SK-N-SH treated with all-trans-retinoic acid at 6 μM for 48 hours (cell line): ENCODE measurements at places on chromosomes 13 and 19.

GRCh38 chr13:110483386-110483968 is 78.0 kb downstream of the RAB20 start:
- no peak for ATAC-seq

DNA sequence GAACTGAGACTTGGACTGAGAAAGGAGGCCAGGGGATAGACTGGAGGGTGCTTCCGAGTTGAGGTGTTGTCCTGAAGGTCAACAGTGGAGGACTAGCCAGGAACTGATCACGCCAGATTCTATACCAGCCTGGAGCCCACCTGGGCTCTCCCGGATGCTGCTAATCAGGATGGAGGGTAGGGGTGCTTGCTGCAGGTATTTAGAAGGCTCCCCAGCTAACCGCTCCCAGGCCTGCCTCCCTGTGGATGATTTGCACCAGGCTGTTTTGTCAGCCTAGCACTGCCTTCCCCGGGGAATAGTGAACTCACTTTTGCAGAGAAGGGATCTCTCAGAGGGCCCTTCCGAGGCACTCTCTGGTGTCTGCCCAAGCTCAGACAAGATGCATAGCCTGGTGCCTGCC is 60.5 kb upstream of the KCTD15 start:
- ATAC-seq: no peak

GRCh38 chr19:3359919-3360420 is 6.4 kb upstream of the NFIC start:
- peak; percentile 16 for ATAC-seq

- ATAC-seq: no peak
Measured at GRCh38 chr13:113632706-113633484, 25.1 kb downstream of the ATP4B start.

DNA sequence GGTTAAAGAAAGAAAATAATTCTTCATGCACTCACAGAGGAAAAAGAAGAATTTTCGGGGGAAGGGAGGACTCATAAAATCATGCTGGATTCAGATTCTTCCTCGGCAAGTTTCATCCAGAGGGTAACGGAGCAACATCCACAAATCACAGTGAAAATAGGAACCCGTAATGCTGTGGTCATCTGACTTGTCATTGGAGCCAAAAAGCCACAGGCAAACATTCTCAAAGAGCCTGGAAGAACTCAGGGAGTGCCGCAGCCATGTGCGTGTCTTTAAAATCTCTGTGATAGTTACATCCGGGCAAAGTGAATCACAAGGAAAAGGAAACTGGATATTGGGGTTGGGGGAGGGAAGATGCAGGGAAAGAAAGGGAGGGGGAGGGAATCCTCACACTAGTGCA is 33.0 kb upstream of the VSTM2B start:
- no peak for ATAC-seq

DNA sequence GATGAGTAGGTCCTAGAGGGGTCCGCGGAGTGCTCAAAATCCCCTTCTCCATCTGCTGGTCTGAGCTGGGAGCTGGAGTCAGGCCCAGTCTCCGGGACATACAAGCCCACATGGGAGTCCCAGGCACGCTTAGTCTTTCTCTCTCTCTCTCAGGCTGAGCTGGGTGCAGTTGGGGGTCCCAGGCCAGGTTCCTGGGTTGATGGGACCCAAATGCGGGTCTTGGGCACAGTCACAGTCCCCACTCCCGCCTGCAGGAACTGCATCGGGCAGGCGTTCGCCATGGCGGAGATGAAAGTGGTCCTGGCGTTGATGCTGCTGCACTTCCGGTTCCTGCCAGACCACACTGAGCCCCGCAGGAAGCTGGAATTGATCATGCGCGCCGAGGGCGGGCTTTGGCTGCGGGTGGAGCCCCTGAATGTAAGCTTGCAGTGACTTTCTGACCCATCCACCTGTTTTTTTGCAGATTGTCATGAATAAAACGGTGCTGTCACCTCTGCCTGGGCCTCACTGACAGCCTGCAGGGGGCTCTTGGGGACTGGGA is 23.8 kb downstream of the CYP4F12 start:
- ATAC-seq: no peak

GRCh38 chr13:110410000-110410399 is 102.9 kb downstream of the COL4A2 start:
- ATAC-seq: no peak

DNA sequence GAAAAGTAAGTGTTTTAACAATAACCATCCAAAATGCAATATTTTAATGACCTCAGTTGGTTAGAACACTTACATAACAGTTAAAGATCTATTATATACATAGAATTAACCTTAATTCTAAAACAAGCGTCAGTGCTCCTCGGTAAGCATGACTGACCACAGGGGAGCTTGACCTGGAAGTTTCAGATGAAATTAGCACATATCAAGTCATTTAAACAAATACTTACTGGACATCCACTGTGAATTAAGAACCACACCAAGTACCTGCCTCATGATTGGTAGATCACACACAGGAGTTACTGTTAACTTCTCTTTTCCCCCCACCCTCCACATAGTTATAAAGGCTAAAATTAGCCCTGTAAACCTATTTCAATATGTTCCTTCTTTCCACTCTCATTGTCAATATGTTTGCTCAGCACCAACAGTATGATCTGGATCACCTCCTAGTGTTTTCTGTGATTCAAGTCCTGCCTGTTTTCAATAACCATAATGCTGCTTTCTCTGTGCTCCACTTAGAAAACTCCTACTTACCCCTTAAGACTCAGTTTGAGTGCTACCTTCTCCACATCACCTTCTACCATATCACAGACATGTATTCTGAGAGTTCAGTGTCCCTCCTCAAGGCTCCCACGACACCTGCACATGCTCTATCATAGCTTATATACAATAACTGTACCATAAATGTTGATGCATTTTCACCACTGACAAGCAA is 209.0 kb downstream of the VWA8 start:
- peak; percentile 39 for ATAC-seq

DNA sequence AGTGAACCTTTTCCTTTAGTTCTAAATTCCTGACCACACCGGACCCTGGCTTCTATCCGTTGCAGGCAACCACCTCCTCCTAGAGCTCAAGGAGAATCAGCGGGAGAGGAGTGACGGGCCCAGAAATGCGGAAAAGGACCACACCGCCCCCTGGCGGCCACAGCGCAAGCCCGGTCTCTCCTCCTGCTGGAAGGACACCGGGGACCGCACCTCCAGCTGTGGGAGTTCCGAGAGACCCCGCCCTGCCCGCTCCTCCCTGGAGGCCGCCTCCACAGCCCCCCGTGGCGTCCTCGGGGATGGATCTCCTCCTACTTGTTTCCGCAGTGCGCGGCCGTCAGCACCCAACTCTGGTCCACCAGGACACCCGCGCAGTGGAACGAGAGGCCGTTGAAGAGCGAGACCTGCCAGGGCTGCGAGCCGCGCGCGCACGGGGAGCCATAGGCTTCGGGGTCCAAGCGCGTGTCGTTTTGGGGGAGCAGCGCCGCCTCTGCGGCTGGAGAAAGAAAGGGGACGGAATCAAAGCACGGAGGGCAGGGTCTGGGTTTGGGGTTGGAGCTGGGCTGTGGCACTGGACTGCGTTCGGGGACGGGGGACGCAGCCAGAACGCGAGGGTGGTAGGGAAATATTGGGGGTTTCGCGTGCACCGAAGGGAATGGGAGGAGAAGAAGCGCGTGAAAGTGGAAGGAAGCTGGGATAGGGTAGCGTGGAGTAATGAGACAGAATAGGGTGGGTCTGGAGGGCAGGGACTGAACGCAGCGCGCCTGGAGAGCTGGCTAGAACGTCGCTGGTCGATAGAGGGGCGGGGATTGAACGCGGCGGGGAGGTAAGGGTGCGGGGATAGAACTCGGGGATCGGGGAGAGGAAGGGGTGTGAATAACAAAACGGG is 2.5 kb downstream of the KLK10 start:
- peak; percentile 76 for ATAC-seq
